Stimulated activated CD4-positive, alpha-beta T cell treated with anti-CD3 and anti-CD28 coated beads, TNF-alpha, amount 100 ng/mL, for 1 hour (primary cell): ENCODE measurements at places on chromosomes 1 and 21.

DNA sequence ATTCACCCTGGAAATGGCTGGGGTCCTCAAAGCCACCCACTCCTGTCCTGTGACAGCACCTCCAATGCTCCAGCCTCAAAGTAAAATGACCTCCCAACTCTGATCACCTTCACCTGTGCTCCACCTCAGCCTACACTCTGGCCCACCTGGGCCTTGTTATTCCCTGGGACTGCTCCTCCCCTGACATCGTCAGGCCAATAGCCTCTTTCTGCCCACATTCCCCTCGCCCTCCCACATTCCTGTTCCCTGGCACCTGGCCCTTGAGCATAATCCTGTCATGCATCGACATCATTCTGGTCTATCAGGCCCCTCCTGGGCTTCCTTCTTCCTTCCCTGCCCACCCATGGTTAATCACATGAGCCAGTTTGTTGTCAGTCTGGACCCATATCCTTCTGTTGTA lies 13.2 kb upstream of the BCAR3 start:
- DNase-seq, result no peak

- DNase-seq, result no peak
These were observed 16.1 kb upstream of the CHI3L1 start for GRCh38 chr1:203202431-203203245.

- DNase-seq, result no peak
These were observed 125.9 kb downstream of the RHOU start for GRCh38 chr1:228860911-228861831.

DNA sequence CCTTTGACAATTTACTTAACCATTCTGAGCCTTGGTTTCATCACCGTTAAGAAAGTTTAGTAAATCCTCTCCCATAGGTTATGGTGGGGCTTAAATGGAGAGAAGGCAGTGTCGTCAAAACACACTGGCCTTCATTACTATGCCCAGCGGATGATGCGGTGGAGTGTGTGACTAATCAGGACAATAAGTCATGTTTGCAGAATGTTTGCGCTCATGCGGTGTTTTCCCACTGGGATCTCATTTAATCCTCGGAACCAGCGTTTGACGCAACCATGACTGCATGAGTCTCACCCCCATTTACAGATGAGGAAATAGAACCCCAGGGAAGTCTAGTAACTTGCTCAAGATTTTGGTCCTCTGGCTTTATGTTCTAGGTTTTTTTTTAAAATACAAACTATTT lies 17.5 kb downstream of the SLC26A9 start:
- DNase-seq, result no peak

DNA sequence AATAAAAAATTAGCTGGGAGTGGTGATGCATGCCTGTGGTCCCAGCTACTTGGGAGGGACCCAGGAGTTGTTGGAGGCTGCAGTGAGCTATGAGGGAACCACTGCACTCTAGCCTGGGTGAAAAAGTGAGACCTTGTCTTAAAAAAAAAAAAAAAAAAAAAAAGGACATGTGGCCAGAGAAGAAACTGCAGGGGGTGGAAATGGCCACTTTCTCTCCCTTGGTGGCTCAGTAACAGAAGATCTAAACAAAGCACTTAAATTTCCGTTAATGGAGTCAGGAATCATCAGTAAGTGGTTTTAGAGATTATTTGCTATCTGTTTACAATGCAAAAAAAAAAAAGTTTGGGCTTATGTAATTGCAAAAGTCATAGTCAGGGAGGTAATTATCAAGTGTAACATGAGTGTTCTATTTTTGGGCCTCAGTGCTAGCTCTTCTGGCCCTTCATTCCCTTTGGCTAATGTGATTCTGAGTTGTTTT lies 19.3 kb upstream of the OPRD1 start:
- DNase-seq, result no peak

DNA sequence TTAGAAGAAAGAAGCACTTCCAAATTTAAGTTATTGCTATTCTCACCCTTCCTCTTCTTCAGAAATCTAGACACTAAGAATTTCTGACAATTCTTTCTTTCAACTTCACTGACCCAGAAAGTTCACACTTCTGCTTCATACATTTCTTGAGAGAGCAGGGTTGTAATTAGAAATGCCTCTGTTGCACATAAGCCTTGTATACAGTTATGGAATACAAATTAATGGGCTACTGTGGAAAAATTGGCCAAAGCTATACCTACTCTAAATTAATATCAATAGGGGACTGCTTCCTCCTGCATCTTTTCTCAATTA lies 1.5 kb downstream of the TNFSF18 start:
- no peak for DNase-seq

DNA sequence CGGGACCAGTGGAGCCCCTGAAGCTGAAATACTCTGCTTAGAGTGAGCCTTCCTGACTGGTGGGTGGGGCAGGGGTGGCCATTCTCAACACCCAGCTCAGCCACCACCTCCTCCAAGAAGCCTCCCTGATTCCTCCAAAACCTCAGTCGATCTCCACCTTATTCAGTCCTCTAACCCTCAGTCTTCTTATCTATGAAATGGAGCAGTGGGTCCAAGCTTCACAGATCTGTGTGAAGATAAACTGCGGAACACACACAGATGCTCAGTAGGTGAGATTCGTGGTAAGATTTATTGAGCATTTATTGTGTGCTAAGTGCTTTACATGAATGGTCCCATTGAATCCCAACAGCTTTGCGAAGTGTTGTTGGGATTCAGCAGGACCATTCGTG lies 93.1 kb upstream of the RUNX3 start:
- DNase-seq, result no peak

DNA sequence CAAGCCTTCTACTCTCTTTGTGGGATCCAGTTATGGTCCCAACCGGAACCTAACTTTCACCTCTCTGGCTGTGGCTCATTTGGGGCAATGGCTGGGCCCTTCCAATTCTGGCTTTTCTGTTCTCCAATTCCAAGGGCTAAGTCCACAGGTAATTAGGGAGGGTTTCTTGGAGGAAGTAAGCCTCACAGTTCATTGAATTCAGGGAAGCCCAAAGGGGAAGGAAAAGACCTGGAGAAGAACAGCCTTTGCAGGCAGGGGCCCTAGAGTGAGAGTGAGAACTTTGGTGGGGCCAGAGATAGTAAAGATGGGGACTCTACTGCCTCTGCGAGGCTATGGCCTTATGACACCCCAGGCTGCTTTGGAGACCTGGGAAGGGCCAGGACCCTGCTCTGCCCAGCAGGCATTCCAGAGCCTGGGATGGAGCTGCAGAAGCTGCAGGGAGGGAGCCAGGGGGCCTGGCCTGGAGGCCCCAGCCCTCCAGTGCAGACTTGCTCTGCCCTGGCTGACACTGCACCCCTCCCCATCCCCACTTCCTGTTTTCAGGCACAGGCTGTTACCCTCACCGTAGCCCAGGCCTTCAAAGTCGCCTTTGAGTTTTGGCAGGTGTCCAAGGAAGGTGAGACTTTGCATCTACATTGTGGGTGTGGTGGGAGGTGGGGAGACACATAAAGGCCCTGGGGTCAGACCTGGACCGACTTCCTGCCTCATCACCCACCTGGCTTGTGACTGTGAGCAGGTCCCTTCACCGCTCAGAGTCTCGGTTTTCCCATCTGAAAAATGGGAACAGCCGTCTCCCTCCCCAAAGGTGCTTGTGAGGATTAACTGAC lies 18.9 kb downstream of the LDLRAP1 start:
- peak; percentile 79 for DNase-seq

GRCh38 chr1:90925928-90926869 lies 95.6 kb downstream of the ZNF644 start:
- DNase-seq, result no peak

DNA sequence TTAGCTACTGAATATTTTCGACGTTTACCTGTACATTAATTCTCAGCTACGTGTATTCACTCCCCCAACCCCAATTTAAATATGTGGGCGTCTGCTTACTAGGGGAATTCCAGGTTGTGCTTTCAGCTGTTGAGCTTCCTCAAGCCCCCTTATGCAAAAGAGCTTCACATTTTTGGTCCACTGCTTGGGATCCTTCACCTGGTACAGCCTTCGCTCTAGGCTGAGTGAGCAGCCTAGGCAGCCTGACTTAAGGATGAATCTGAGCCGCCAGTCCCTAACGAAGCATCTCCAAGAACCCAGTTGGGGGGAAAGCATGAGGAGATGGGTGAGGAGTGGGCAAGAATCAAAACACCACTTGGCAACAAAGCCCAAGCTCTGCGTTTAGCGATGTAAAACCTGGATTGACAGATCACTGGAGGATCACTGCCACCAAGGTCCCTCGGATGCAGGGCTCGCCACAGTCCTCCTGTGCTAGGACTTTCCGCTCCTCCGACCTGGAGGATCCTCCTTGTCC lies 674 bp downstream of the BCL10 start:
- DNase-seq, result no peak

GRCh38 chr1:12275370-12275769 lies 45.5 kb downstream of the VPS13D start:
- peak; percentile 29 for DNase-seq

DNA sequence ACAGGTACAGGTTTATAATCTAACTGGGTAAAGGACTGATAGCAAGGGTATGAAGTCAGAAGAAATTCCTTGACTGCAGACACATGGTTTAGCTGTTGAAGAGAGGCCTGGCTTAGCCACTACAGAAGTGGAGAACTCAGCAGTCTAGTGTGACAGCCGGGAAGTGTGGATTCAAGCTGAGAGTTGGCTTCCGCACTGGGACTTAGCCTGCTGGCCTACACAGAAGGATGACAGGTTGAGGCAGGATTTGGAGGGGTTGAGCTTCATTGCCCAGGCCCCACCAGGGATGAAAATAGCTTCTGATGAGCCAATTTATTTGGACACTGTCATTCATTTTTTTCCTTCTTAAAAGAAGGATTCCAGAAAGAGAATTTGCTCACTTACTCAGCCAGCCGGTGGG lies 284.4 kb downstream of the PCP4 start:
- no peak for DNase-seq

GRCh38 chr21:40929833-40930232 lies 82.9 kb upstream of the DSCAM start:
- DNase-seq, result no peak
